ENCODE measurements at places on chromosomes 11 and 22. TPM values are rescaled to one million over a fixed set of nuclear protein-coding genes. Genes with fewer than 3 reads are reported as not detected.

The TNKS1BP1 gene
- 78.1 TPM for total RNA-seq

The CACNA1I gene
- not detected for total RNA-seq

The CARD10 gene
- total RNA-seq = 52.6 TPM

The CCDC87 gene
- 0.28 TPM for total RNA-seq

The PKNOX2 gene
- total RNA-seq = not detected

Data from endothelial cell of coronary artery (primary cell).